ENCODE measurements at places on chromosomes 13 and 19. TPM values are rescaled to one million over a fixed set of nuclear protein-coding genes. Genes with fewer than 3 reads are reported as not detected.

Gene TIMM29
- 13.9 TPM for total RNA-seq

Gene PTGIR
- total RNA-seq: 0.54 TPM

Gene RASAL3
- not detected for total RNA-seq

Gene CEACAM20
- total RNA-seq: not detected

Gene CCDC194
- not detected for total RNA-seq

Gene VSTM1
- not detected for total RNA-seq

Gene SLC10A2
- not detected for total RNA-seq

Gene URAD
- total RNA-seq: not detected

Gene ZIK1
- 11.8 TPM for total RNA-seq

Gene CILP2
- total RNA-seq: 0.18 TPM

Gene ZNF709
- total RNA-seq: 4.2 TPM

Gene ZNF793
- 0.72 TPM for total RNA-seq

Gene C19orf38
- 0.28 TPM for total RNA-seq

- no peak for DNase-seq
These were observed 12.7 kb upstream of the NUMBL start for GRCh38 chr19:40703029-40703755.

DNA sequence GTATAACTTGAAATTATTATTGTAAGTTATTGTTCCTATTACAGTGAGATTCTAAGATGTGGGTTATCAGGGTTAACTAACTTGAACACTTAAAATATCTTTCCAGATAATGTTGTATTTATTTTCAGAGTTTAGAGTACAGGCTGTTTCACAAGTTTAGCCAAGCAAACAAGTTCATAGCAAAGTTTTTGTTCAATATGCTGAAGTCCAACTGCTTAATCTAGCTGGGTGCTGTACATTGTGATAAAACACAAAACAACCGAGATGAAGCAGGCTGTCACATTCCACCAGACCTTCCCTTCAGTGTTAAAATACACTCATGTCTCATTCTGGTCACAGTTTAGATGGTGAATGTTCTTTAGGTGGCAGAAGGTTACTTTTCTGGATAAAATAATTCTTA, 148.0 kb upstream of the PCDH20 start:
- no peak for DNase-seq

DNA sequence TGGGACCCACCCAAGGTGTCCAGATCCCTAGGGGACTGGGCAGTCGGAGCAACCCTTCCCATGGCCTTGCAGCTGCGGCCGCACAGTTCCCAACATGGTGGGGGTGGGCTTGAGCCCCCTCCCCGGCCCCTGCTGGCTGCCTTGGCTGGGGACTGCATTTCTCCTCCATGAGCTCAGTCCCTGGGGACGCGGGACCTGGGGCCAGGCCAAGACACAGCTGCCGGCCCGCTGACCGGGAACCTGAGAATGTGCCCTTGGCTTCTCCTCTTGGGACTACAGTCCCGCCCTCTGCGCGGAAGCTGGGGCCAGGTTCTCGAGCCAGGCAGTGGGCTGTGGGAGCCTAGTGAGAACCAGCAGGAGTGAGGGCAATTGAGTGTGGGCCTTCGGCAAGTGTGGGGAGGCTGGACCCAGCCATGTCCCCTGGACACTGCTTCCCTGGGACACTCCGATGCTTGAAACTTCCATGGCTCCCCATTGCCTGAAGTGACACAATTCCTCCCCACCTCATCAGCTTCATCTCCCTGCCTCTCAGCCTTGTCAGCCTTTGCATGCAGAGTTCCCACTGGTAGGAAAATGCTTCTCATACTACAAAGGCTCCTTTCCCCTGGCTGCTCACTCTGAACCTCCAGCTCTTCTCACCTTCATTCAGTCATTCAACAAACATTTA, 13.1 kb upstream of the NOTCH3 start:
- DNase-seq: no peak

- DNase-seq: peak; percentile 17
These were observed 96.5 kb downstream of the MIPEP start for GRCh38 chr13:23792680-23793079.

DNA sequence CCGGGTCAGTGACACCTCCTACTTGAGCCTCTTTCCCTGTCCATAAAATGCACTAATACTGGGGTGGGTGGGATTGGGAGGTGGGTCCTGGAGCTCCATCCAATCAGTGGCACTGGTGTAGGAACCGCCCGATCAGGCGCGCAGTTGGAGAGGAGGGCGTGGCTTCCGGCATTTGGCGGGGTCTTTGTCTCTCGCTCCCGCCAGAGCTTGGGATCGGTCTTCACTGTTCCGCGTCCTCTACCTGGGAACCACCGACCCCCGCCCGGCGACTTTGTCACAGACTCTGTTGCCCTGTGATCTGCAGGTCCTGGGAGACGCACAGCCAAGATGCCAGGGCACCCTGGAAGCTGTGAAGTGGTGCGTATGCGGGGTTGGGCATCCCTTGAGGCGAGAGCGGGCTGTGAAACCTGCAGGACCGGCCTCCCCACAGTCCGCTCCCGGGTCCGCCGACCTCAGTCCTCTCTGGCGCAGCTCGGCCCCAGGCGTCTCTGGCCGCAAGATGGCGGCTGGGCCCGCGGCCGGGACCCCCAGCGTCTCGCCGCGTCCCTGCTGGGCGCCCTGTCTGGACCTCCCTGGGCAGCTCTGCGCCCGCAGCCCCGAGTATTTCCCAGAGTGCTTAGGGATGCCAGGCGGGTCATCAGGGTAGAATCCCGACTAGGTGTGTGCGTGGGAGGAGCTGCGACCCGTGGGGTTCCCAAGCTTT, 41.6 kb upstream of the ZNF730 start:
- DNase-seq: peak; percentile 72

GRCh38 chr13:105952973-105953290, 582.5 kb downstream of the EFNB2 start:
- DNase-seq: no peak

DNA sequence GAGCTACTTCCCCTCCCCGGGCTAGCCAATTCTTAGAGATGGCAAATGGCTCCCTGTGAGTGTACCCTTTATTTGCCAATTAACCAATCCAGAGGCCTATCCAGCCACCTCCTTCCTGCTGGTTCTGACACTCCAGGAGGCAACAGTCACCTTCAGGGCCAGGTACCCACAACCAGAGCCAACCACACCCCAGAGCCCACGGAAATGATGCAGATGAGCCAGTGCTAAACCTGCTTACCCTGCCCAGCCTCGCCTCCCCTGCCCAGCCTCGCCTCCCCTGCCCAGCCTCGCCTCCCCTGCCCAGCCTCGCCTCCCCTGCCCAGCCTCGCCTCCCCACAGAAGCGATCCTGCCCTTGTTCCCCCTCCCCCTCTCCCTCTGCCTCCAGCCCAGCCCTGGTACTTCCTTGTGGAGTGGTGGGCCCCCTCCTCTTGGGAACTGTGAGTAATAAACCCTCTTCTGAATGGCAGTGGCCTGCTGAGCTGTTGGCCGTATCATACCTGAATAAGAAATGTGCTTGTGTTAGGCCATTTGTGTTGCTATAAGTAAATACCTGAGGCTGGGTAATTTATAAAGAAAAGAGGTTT, 173.8 kb upstream of the RNF113B start:
- no peak for DNase-seq

DNA sequence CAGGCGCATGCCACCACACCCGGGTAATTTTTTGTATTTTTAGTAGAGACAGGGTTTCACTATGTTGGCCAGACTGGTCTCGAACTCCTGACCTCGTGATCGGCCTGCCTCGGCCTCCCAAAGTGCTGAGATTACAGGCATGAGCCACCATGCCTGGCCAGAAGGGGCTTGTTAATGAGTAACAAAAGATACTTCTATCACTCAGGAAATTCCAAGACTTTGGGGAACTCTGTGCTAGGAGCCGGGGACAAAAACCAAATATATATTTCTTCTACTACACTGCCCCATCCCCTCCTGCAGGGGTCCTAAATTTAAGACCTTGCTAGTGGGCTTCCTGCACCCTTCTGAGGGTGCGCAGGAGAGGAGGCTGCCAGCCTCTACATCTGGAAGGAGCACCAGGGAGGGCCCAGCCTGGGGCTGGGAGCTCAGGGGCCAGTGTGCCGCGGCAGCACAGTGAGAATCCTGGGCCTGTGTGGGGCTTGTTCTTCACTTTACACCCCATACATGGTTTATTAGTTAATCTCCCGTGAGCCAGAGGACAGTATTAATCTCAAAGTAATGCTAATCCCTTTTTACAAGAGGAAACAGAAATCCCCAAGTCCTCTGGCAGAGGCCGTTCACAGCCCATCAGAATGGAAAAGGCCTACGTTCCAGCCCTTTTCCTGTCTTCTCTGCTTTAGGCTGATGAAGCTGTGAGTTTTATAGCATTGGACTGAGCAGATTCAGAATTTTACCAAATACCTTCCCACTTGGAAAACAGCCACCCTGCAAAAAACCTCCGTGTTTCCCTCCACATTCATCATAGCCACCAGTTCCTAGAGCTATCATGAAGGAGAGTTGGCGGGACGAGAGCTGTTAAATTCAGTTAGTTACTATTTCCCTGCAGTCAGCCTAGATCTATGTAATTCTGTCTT, 44.4 kb upstream of the NPAS1 start:
- no peak for DNase-seq

DNA sequence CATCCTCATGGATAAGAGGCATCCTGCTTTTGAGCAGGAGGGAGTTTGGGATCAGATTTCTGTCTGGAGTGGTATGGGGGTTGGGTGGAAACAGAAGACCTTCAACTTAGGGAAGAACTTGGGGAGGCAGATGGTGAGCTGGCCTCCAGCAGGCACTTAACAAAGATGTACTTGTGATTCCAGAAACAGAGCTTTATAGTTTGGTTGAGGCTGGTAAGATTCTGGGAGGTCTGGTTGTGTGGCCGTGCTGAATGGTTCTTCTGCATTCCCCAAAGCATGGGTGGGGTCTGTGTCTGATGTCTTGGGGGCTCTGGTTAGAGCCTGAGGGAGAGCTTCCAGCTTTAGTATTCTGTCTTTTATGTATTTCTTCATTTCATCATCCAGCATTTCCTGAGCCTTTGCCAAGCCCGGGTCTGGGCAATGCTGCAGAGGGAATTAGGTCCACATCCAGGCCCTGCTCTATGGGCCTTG, 4.8 kb downstream of the MEGF8 start:
- no peak for DNase-seq

- DNase-seq: peak; percentile 59
These were observed at the start of gene PLEKHF1 for GRCh38 chr19:29665215-29665825. PLEKHF1 (plus strand) TSS chr19:29665461; CDS start chr19:29673840, 8,379 bp downstream.

- peak; percentile 20 for DNase-seq
These were observed 39.9 kb upstream of the CEACAM8 start for GRCh38 chr19:42634409-42635232.

DNA sequence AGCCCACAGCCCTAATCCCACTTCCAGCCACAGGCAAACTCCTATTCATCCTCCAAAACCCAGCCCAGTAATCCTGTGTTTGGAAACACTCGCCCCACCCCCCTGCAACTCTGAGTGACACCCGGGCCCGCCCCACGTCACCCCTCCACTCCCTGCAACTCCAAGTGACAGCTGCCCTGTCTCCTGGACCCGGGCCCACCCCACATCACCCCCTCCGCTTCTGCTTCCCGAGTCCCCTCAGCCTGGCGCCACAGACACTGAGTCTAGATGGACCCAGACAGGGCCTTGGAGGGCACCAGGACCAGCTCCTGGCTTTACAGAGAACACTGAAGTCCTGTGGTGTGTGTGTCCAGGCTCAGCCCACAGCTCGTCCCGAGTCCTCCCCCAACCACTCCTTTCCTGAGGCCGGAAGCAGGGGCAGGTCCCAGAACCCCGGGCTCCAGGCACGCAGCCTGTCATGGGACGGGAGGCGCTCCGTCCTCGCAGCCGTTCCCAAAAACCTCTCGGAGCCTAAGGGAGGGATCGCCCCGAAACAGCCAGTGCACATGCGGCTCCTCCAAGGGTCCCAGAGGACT, 7.7 kb downstream of the REXO1 start:
- DNase-seq: no peak

DNA sequence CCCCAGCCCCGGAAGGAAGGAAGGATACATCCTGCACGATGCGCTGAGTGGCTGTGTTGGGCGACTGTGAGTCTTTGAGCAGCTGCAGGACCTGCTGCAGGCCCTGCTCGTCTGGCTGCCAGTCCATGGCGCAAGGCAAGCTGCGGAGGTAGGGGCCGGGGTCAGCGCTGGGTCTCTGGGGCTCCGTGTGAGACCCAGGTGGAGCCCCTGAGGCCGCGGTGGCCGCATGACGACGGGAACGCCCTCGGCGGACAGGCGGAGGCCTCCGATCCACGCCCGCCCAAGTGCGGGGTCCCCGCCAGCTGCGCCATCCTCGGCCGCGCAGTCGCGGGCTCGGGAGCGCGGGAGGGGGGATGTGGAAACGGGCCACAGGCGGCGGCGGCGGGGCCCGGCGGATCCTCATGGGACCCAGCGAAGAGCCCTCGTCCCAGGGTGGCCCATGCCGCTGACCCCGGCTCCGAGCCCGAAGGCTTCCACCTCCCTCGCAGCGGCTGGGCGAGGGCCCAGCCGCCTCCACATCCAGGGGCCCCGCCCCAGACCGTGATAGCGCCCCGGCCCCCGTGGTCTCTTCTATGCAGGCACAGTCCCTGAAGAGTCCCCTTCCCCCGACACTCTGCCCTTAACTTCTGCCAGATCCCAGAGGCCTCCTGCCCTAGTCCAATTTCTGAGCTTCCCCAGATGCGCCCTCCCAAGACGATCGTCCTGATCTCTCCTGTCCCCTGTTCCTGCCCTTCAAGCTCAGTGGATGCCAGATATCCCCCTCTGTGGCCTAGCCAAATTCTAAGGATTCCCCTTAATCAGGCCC, 2.7 kb downstream of the TNPO2 start:
- DNase-seq: no peak

- DNase-seq: no peak
These were observed 89.2 kb downstream of the CACNA1A start for GRCh38 chr19:13417054-13417453.

DNA sequence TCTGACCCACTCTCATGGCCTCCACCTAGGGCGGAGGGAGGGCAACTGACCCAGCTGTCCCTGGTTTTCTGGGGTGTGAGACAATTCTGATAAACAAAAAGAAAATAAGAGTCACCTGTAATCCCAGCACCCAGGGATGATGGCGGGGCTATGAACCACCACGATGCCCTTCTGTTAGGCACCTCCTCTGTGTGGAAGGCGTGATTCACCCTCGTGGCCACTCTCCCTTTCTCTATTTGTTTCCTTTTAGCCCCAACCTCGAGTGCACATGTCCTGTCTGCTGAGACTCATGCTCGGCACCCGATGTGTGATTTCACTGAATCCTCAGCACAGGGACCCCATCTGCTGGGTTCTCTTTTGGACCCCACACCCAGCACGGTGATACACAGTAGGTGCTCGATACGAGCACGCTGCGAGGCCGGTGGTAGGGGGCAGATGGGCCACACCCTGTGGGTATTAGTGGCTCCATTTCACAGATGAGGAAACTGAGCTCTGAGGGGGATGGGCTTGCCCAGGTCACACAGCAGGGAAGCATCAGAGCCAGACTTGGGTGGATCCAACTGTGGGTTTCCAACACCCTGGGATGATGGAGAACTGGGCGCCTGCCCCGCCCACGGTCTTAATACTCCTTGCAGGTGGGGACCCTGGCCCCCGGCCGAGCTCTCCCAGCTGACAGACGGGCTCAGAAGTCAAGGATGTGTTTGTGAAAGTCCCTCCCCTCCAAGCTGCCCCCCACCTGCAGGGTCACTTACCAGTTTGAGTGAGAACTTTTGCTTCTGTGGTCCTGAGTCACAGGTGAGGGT, 24.9 kb downstream of the VRK3 start:
- DNase-seq: no peak

- peak; percentile 85 for DNase-seq
These were observed 56.8 kb downstream of the THSD1 start for GRCh38 chr13:52348983-52349780.

- DNase-seq: peak; percentile 50
These were observed 595 bp upstream of the RAB20 start for GRCh38 chr13:110562036-110562597.

GRCh38 chr13:48770372-48770771, 116.6 kb downstream of the CYSLTR2 start:
- no peak for DNase-seq

GRCh38 chr13:112624602-112625430, 36.9 kb upstream of the TUBGCP3 start:
- DNase-seq: no peak

GRCh38 chr13:48866249-48866648, 109.5 kb upstream of the FNDC3A start:
- DNase-seq: no peak
